ENCODE measurements at places on chromosomes 13 and 19.

DNA sequence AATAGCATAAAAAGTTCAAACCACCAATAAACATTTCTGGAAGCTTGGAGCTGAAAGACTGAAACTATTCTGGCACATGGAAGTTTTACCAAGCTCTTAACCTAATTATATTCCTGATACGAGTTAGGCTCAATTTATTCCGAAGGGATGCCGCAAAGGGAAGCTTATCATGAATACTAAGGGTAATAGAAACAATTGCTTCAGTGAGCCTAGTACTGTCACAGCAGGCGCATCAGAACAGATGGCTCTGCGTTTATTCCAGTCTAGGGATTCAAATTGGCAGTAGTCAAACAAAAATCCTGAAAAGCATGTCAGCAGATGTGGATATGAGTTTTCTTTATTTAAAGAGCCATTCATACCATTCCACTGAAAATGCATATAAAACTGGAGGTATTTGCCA is 779.5 kb downstream of the GPC5 start:
- no peak for DNase-seq

- no peak for DNase-seq
These were observed 1209.7 kb upstream of the PCDH20 start for GRCh38 chr13:62625214-62625881.

DNA sequence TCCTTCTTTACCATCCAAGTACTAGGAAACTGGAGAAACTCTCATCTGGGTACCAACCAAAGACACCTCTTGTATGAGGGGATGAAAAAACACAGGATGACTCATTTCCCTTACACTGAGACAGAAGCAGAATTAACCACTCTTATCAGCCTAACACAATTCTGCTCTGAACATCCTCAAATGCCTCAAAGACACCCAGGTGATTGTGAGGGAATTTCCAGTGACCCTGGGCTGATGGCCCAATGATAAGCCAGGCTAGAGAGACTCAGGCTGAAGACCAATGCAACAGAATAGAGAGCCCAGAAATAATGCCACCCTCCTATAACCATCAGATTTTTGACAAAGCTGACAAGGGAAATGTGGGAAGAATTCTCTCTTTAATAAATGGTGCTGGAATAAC is 7.0 kb downstream of the ZNF737 start:
- DNase-seq, result no peak

DNA sequence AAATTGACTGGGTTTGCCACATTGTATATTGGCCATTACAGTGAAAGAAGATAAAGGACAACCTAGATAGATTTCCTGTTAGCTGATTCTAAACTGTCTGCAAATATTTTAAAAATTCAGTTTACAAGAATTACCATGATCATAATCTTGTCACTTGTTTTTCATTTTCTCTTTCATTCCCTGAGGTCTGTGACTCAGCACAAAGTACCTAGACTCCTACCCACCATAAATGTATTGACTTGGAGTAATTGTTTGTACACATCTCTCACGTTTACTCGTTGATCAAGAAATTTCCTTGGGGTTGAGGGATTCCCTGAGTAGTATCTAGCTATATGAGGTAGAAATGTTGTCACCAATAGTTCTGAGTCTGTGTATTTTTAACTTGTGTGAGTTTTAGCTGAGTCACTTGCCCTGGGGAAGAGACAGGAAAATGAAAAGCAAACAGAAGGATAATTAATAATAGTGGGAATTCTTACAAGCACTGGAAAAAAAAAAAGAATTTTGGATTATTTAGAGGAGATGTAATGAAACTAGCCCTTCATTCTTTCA is 299.2 kb upstream of the DACH1 start:
- no peak for DNase-seq

GRCh38 chr19:4715529-4716221 is 8.0 kb downstream of the DPP9 start:
- no peak for DNase-seq

- DNase-seq, result peak; percentile 38
These were observed 2.3 kb upstream of the TMEM91 start for GRCh38 chr19:41373993-41374392.

DNA sequence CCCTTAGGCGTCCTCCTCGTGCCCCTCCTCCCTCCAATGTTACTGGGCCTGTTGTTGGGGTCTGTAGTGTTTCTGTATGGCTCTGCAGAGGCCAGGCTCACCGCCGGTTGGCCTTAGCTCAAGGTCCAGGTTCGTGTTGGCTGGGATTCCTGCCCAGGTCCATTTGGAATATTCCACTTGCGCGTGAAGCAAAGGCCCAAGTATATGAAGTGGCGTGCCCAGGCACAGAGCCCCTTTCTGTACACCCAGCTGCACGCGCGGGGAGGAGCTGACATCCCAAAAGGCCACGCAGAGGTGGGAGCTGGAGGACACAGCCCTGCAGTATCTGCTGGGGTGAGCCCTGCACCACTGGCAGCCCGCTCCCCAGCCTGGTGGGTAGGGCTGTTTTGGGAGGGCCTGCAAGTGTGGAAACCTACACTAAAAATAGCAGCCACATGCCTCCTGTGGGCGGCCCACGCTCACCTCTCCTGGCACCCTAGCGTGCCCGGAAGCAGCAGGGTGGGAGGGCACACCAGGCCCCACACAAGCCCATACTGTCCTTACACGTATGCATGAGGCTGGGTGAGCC is 30.2 kb downstream of the CRTC1 start:
- no peak for DNase-seq

GRCh38 chr19:45250216-45250831 is 747 bp upstream of the MARK4 start:
- no peak for DNase-seq

- no peak for DNase-seq
These were observed 21.0 kb upstream of the UFM1 start for GRCh38 chr13:38328699-38329098.

GRCh38 chr19:30148039-30148790 is 206.2 kb downstream of the URI1 start:
- DNase-seq, result no peak

DNA sequence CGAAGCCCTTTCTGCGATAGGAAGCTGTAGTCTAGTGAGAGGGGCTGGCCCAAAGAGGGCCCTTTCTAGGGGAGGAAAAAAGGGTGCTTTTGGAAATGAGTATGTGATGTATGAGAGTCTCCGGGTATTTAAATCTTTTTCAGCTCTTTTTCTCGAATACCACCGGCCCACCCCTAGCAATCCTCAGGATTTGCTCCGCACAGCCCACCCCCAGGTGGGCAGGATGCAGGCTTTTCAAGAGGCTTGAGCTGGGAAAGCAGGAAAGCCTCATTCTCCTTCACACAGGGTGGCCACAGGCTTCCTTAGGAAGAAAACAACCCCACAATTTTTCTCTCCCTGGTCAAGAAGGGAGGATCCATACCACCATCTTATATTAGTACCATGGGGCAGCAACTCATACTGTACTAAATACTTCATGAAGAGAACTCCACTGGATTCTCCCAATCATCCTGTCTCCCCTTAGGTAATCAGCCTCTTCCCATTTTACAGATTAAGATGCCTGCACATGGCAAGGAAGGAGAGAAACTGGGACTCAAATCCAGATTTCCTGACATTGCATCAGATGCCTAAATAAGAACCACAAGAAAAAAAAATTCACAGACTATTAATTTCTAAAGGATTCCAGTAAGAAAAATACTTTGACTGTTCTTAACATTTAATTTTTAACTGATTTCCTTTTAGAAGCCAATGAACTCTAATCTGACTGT is 84.4 kb downstream of the STK24 start:
- peak; percentile 45 for DNase-seq

DNA sequence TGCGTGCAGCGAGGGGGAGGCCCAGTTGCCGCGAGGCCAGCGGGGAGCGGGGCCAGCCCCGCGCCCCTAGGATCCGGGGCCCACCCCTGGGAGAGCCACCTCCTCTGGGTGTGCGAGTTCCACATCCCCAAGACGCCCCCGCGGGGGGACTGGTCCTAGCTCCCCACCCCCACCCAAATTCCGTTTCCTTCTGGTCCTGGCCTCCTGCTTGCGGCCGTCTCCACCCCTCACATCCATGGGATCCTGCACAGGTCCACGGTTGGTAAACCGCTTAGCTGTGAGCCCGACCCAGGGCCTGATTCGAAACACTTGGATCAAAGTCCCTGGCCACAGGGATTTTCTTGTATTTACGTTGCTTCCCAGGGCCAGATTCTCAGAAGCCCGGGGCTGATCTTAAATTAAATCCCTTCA is 324 bp upstream of the FBXO17 start:
- peak; percentile 38 for DNase-seq

DNA sequence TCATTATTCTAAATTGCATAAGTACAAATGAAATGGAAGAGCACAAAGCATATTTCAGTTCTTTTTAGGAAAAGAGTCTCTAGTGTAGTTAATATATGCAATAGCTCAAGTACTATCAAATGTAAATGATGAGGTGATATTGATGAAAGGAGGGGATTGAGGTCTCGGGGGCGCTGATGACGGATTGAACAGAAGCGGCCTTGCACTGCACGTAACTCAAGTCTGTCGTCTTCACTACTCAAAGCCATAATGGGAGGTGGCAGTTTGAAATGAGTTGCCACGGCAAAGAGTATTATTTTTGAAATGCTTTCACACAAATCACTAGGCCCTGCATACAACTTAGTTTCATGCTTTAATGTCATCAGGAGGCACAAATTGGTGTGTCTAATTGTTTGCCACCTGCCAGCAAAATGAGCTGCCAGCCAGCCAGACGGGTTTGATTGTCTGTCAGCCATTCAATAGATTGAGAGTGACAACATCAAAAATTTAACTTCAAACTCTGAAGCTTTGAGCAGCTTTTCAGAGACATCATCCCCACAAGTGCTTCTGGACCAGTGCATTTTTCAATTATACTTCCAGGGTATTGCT is 256.6 kb downstream of the NBEA start:
- no peak for DNase-seq

DNA sequence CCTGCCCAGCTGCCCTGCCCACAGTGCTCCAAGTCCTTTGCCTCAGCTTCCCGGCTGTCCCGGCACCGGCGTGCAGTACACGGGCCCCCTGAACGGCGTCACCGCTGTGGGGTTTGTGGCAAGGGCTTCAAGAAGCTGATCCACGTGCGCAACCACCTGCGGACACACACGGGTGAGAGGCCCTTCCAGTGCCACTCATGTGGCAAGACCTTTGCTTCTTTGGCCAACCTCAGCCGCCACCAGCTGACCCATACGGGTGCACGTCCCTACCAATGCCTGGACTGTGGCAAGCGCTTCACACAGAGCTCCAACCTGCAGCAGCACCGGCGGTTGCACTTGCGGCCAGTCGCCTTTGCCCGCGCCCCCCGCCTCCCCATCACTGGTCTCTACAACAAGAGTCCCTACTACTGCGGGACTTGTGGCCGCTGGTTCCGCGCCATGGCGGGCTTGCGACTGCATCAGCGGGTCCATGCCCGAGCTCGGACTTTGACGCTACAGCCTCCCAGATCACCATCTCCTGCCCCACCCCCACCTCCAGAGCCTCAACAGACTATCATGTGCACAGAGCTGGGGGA is 5.7 kb downstream of the ZNF526 start:
- DNase-seq, result no peak
